ENCODE measurements at places on chromosomes 7 and 10.

GRCh38 chr7:50355817-50356178 lies 51.3 kb downstream of the IKZF1 start:
- no peak for DNase-seq

- no peak for DNase-seq
These were observed 189.7 kb downstream of the PTPRN2 start for GRCh38 chr7:158397885-158398284.

DNA sequence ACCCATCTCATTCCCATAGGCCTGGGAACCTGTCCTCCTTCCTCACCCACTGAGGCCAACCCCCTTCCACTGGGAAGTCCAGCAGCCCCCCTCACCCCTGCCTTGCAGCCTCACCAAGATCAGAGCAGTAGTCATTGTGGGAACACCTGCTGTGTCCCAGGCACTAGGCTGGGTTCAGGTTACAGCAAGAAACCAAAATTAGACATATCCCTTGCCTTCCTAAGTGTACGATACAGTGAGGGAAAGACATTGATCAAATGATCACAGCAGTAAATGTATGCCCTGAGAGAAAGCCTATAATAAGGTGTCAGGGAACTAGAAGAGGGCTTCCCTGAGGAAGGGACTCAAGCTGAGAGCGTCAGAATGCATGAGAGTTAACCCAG lies 17.0 kb upstream of the C10orf105 start:
- no peak for DNase-seq

DNA sequence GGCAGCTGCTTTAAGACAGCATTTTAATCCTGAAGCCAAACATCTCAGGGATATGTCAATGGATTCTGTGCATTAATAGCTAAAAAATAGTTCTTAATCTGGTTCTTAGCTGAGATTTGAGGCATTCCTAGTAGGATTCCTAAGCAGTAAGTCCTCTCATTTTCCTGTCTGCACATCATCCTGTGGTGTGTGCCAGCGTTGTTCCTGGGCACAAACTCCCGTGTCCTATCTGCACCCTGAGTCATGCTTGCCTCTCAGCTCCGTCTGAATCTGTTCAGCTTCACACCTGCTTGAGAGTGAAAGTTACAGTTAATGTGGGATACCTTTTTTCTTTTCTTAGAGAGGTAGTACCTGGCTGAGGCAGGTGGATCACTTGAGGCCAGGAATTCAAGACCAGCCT lies 19.5 kb downstream of the BAG3 start:
- no peak for DNase-seq

DNA sequence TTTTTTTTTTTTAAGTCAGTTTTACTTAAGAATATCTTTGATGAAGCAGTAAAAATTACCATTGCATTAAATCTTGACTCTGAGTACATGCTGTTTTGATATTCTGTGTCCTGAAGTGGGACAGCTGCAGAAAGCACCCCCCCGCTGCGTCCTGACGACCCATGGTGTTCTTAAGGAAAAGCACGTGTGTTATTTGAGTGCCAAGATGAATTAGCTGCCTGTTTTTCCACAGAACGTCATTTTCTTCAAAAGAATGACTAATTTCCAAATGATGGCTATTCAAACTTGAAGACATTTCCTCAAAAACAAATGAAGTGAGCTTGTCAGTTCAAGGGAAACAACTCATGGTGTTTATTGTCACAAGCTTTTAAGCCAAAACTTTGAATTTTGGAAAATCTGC lies 45.9 kb downstream of the CREM start:
- DNase-seq = no peak

All from central memory CD8-positive, alpha-beta T cell (primary cell).